Stimulated activated CD4-positive, alpha-beta T cell treated with anti-CD3 and anti-CD28 coated beads, Interleukin-12 subunit alpha, Interleukin-12 subunit beta, amount 100 ng/mL, for 24 hours (primary cell): ENCODE measurements at places on chromosomes 3 and 15.
A peak's percentile ranks its signal among the peaks of the same experiment; 100 is the strongest.

DNA sequence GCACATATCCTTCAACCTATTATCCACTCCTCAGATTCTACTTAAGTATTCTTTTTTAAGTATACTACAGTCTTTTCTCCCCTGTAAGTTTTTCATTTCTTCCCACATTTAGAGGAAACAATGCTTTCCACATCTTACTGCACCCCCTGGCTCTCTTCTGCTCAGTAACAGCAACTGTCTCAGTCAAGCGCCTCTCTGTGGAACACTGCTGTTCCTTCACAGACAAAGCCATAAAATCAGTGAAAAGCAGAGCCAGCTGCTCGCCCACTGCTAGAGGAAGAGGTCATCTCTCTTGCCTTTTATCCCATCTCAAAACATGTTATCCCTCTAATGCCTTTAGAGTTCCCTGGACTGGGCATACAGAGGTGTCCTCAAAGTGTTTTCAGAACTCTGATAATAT, 24.8 kb downstream of the SERP1 start:
- no peak for DNase-seq

- no peak for DNase-seq
These were observed 126.5 kb downstream of the FMN1 start for GRCh38 chr15:33068007-33068481.

DNA sequence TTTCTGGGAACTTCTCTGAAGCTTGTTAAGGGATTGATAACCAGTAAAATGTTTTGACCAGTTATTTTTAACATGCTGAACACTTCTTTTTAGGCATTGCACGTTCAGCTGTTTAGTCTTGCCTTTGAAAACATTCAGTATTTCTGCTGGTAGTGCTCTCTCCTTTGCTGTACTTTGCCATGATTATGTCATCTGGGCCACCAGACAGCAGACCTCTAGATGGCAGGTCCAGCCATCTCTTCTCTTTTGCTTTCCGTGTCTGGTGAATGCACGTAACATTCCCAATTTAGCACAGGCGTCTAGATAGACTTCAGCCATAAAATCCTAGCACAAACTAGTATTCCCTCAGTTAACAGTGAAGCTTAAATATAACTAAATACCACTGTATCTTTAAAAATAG, 57.8 kb downstream of the RAB7A start:
- no peak for DNase-seq

DNA sequence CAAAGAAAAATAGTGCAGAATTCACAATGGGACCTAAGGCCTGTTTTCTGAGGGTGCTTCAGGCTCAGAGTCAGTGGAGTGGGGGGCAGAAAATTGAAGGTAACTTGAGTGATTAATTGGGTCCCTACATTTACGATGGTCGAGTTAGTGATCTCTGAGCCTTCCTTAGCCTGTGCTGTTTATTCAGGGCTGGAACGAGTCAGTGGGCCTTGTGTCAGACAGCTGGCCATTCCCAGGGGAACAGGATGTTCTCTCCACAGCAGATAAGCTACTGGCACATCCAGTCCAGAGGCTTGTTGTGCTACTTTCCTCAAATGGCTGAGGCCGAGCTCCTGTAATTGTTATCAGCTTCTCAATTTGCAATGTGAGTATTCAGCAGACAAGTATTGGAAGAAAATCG, 29.2 kb upstream of the CNTN3 start:
- no peak for DNase-seq

- no peak for DNase-seq
These were observed 539.3 kb upstream of the LMCD1 start for GRCh38 chr3:7962301-7962700.

DNA sequence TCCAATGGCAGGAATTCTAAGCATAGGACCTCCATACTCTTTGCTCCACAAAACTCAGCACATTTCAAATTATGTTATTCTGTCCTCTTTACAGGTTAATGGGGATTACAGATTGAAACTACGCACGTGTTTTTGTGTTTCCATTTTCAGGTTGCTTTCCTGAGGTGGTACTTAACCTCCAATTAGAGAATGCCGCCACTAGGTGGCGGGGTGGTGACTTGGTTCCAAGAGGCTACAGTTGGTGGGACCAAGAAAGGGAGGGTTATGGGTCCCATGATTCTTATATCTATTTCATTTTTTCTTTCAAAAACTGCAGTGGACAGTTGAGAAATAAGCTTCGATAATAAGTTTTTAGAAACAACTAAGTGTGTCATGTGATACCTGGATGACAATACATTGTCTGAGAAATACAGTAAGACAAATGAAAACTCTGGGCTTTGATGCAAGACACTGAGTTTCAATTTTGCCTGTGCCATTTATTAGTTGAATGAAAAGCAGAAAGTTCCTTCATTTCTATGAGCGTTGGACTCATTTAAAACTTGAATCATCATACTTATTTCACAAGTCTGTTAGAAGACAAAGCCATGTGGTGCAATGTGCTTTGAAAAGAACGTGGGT, 539.0 kb downstream of the FGF12 start:
- peak; percentile 1 for DNase-seq

GRCh38 chr3:74591946-74592345, 22.5 kb downstream of the CNTN3 start:
- no peak for DNase-seq

DNA sequence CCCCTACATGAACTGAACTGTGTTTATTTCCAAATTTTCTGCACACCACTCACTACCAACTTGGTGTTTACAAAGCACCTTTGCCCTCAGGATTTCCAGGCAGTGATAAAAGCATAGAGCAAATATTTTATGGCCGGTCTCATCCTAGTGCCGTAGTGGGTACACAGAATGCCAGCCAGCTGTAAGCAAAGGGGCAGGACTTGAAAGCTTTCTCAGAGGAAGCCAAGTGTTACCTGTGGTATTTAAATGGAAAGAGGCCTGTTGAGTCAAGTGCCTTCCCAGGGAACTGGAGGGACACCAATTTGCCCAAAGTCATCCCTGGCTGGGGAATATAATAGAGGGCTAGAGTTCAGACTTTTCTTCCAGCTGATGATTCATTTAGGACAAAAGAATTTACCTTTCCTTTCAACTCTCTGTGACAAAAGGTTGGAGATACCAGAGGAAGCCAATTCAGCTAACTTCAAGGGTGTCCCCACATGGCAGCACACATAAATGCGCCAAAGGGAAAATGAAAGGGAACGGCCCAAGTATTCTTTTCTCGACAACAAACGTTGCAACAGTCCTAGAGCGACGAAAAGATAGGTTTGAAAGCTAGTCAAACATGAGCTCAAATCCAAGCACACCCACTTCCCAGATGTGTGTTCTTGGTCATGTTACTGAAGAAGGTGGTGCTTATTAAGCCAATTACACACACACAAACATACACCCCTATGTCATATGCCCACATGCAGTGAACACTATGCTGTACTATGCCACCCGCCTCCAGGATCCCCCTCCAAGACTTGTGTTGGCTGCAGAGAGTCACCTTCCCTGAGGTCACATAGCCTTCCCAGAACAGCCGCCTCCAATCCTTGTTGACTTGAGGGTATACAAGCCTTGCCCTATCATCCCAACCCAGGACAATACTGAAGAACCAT, 27.7 kb downstream of the MAGI1 start:
- no peak for DNase-seq

DNA sequence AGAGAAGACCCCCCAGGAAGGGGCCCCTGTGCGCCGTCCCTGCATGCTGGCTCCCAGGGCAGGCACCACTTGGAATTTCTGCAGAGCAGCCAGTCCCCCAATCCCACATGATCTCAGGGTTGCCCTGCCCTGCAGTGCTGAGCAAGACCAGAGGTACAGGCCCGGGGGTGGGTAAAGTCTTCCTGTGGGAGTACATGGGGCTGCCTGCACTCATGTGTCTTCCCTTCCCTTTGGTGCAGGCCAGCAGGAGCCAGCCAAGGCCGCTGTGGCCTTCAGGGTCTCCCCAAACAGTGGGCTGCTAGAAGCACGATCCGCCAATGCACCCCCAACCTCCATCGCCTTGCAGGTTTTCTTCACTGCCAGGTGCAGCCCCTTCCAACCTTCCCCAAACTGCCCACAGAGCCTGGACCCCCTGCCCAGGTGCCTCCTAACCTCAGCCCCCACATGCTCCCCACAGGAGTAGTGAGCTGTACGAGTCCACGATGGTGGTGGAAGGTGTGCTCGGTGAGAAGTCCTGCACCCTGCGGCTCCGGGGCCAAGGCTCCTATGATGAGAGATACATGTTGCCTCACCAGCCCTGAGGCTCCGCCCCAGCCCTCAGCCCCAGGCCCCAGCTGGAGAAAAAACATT, 15.0 kb downstream of the ACAA1 start:
- no peak for DNase-seq

DNA sequence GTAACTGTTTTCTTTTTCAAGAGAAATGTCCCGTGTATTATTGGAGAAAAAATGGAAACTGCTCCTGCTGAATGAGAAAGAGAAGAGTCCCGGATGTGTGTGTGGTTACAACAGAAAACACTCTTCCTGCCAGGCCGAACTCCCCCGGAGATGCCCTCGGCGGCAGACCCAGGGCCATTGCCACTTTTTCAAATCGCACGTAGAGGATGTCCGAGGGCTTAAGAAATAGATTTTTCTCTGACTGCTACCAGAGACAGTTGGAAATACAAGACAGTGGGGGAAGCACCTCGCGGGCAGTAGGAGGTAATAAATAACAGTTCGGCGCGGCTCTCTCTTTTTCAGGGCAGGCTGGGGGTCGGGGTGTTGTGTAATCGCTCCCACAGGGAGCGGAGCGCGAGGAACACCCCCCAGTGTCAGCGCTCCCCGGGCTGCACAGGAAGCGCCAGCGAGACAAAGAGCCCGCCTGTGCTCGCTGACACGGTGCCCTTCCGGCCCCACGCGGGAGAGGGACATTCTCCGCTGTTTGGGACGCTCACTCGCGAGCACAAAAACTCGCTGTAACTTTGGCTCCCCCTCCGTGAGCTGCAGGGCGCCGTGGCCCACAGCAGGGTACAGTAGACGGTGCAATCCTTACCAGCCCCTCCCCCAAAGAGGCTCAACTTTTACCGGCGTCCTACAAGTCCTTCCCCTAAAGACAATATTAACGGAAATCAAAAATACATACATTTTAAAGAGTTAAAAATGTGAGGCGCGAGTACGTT, 1.1 kb downstream of the VGLL4 start:
- DNase-seq: peak; percentile 51

GRCh38 chr15:48063411-48063985, 57.3 kb upstream of the SLC24A5 start:
- DNase-seq: no peak

GRCh38 chr3:157460253-157460652, 23.6 kb downstream of the PTX3 start:
- DNase-seq: no peak

GRCh38 chr3:142040941-142041491, 108.3 kb downstream of the TFDP2 start:
- DNase-seq: no peak
